ENCODE measurements at places on chromosomes 4 and X.
A peak's percentile ranks its signal among the peaks of the same experiment; 100 is the strongest.

DNA sequence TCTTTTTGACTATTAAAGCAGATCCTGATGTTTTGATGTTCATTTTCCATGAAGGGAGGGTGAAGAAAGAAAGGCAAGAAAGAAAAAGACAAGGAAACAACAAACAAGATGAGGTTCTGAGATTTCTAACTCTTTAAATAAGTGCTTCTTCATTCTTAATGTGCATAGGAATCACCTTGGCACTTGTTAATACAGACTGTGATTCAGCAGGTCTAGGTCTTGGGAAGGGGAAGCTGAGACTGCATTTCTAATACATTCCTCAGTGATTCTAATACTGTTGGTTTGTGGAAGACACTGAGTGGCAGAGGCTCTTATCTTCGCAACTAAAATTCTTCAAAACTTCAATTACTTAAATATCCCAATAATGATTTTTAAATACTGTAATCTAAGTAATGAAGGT is 95.2 kb upstream of the NAP1L5 start:
- peak; percentile 20 for DNase-seq

DNA sequence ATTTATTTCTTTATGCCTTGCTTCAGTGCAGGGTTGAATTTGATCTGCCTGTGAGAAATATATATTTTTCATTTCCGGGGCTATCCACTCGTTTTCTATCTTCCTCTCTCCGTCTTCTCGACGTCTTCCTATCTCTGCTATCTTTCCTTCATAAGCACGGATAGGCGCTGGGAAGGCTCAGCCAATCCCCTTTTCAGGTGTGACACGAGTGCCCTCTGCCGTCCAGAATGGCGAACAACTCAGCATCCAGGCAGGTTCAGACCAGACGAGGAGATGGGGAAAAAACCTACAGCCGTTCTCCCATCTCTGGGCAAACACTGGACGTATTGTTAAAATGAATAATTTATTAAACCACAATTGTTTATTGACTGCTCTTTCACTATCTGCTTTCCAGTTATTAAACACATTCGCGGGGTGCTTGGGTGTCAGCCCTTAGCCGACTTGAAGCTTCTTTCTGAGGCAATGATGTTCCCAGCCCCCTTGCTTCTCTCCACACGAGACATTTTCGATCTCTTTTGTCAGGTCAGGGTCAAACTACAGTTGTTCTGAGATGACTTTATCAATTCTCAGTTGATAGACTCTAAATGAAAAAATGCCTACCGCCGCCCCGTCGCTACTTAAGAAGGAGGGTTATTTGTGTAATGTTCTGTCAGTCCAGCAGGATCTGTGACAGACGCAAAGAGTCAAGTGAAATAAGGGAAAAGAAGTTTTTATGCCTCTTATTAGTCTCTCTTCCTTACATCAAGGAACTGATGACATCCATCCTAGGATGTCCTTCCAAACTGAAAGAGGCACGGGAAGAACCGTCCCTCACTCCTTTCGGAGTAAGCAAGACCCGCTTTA is 96.3 kb upstream of the NOCT start:
- DNase-seq, result no peak

- DNase-seq, result peak; percentile 2
These were observed 102.9 kb downstream of the GRXCR1 start for GRCh38 chr4:42995343-42995944.

- no peak for DNase-seq
These were observed 45.9 kb upstream of the RHOH start for GRCh38 chr4:40150932-40151331.

DNA sequence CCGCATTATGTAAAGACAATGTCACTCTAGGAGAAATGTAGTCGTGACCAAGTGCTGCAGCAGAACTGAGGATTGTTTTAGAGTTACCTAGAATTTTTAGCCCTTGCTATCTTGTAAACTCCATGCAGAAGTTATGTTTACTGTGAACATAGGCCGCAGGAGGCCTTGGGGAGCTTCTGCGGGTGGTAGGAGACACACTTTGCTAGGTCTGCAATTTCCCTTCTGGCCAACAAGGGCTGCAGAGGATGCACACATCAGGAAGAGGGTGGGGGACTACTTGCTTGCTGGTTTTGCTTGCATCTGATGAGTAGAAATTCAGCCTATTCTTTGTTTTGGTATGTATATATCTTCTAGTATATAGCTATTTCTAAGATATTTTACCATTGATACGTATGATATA is 23.1 kb downstream of the BANK1 start:
- DNase-seq, result no peak

DNA sequence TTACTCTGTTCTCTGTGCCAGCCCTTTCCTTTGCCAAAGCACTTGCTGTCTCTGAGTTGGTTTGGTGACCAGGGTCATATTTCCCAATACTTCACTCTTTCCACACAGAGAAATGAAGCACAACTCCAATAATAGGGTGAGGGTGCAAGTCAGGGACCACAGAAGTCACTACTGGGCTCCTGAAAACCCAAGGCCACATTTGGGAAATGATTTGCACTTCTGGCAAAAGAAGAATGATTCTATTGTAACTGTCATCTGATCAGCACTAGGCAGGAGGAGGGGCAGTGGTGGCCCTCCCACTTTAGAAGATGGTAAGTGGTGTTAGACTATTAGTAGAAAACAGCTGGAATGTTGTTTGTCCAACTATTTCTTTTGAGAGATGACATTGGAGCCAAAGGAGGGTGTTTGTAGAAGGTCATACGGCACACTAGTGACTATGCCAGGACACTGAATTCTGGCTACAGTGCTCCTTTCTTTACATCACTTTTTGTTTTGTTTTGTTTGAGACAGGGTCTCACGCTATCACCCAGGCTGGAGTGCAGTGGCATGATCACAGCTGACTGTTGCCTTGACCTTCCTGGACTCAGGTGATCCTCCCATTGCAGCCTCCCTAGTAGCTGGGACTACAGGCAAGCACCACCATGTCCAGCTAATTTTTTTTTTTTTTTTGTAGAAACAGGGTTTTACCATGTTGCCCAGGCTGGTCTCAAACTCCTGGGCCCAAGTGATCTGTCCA is 10.8 kb upstream of the HADH start:
- no peak for DNase-seq

DNA sequence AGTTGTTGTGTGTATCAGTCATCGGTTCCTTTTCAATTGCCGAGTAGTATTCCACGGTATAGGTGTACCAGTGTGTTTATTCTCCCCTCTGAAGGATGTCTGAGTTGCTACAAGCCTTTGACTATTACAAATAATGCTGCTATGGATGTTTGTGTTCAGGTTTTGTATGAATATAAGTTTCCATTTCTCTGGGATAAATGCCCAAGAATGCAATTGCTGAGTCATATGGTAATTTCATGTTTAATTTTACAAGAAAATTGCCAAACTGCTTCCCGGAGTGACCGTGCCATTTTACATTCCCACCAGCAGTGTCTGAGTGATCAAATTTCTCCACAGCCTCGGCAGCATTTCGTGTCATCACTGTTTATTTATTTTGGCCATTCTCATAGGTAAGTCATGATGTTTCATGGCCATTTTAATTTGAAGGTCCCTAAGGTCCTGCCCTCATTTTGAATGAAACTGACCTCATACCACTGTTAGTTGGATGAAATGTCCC is 73.9 kb downstream of the IRF2 start:
- peak; percentile 84 for DNase-seq

- DNase-seq, result no peak
These were observed 32.5 kb downstream of the AKAP4 start for GRCh38 chrX:50168241-50168687.

GRCh38 chrX:140360284-140360683 is 144.6 kb downstream of the SOX3 start:
- no peak for DNase-seq

DNA sequence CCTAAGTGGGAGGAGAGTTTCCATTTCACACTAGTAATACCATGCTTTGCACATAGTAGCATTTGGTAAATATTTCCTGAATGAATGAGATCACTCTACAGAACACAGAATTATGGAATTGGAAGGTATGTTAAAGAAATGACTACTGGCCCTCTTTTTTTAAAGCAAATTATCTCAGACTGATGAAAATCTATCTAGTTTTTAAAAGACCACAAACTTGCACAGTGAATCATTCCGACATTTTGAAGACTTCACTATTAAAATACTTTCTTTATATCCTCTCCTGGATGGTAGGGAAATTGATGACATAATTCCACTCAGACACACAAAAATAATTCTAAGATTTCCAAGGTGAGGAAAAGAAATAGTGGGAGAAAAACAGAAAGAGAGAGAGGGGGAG is 68.4 kb upstream of the ETNPPL start:
- no peak for DNase-seq

- no peak for DNase-seq
These were observed 78.4 kb downstream of the STARD8 start for GRCh38 chrX:68725756-68726365.

- no peak for DNase-seq
These were observed 59.2 kb downstream of the PTPN13 start for GRCh38 chr4:86653237-86653865.

- no peak for DNase-seq
These were observed 40.0 kb upstream of the IQSEC2 start for GRCh38 chrX:53321230-53321942.

DNA sequence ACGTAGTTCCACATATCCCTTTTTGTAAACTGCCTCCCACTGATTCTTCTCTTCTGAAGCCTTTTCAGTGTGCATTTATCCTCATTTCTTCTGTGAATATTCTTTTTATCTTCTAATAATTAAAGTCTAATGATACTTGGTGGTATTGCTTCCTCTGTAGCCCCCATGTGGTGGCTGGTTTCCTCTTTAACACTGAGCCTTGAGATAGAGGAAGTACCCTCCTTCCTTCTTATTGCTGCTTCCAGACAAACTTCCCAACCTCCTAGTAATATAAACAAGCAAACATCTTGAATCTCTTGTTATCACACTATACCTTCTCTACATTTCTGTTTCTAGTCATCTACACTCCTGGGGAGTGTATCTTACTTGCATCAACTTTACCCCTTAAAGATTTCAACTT is 310.5 kb upstream of the GIMD1 start:
- DNase-seq, result no peak

DNA sequence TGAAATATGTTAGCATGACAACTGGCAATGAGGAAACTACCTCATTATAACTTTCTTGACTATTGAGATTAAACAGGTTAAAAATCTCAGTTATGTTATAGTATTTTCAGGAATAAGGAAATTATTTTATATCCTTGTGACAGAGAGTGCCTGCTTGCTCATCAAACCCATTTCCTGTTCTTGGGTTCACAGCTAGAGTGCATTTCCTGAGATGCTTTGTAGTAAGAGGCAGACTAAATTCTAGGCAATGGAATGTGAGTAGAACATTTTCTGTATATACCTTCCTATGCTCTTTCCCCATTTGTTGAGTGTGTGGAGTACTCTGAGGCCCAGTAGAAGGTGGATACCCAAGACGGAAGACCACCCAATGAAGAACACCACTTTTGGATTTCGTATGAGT is 96.9 kb upstream of the CASK start:
- no peak for DNase-seq

GRCh38 chr4:113355550-113356371 is 306.3 kb downstream of the ANK2 start:
- DNase-seq, result peak; percentile 90

DNA sequence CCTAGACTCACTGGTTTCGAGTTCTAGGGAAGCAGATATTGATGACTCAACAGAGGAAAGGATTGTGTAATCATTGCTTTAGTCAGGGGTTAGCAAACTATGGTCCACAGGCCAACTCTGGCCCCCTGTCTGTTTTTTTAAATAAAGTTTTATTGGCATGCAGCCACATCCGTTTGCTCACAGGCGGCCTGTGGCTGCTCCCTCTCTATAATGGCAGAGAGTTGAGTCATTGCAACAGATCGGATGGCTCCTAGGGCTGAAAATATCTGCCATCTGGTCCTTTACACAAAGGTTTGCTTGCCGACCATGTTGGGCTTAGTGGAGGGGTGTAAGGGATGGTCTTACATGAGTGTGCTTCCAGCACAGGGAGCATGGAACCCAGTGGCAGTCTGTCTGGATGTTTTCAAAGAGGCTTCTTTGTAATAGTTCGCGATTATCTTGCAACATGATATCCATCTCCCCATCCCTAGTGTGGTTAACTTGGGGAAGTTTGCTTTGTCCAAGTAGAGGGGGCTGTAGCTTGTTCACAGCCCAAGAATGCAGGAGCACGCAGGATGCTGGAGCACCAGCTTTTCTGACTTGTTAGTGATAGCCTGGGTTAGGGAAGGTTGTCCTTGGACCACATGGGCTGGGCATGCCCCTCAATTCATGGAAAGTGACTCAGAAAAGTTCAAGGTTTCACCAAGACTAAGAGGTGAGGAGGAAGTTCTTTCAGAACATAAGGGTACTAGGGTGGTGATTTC is 59.3 kb upstream of the CLDN34 start:
- DNase-seq, result peak; percentile 54

GRCh38 chr4:128510850-128511249 is 223.2 kb upstream of the PGRMC2 start:
- DNase-seq, result no peak

- no peak for DNase-seq
These were observed 520.8 kb downstream of the RAB28 start for GRCh38 chr4:12963291-12963690.

DNA sequence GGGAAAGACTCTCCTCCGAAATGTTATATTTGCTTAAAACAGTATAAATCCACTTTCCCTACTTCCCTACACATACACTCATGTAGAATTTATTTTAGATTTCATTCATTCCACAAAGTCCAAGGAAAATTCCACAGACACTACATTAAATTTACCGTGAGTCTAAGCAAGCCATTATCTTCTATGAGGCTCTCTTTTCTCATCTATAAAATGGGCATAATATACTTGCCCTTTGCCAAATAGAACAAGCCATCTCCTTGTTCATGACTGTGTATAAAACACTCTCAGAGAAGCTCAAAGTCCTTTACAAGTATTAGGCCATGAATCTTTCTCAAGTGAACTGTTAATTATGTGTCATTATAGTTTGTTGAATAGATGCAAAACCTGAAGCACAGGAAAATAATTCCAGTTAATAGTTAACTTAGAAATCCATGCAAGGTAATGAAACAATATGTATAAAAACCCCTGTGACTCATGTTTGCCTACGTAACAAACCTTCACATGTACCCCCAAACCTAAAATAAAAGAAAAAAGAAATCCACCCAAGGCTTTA is 10.7 kb downstream of the TEC start:
- DNase-seq, result no peak

- DNase-seq, result no peak
These were observed 1860.7 kb upstream of the PCDH10 start for GRCh38 chr4:131288441-131288840.

GRCh38 chrX:50470103-50471031 is at the start of gene DGKK:
DGKK (minus strand) TSS chrX:50470825; CDS start chrX:50470678, 147 bp downstream.
- DNase-seq, result no peak

DNA sequence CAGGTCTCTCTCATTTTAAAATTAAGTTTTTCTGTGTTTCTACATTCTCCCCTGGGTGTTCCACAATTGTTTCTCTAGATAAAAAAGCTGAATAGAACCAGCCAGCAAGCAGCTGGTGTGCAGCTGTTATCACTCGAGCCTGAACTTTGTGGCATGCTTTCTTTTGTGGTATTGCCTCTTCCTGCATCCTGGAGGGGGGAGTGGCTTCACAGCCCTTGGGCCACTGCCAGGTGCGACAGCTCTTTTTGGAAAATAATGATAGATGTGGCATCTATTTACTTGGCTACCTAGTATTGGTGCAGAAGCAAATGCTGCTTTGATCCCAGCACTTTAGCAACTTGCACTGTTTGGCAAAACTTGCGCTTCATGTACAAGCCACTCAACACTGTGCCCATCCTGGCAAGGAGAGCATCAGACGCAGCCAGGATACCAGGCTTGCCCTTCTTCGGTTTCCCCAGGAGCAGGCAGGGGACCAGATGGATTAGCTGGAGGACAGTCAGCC is 69.4 kb downstream of the HMGB2 start:
- peak; percentile 56 for DNase-seq
